ENCODE measurements at places on chromosomes 1 and 21.
A peak's percentile ranks its signal among the peaks of the same experiment; 100 is the strongest.

DNA sequence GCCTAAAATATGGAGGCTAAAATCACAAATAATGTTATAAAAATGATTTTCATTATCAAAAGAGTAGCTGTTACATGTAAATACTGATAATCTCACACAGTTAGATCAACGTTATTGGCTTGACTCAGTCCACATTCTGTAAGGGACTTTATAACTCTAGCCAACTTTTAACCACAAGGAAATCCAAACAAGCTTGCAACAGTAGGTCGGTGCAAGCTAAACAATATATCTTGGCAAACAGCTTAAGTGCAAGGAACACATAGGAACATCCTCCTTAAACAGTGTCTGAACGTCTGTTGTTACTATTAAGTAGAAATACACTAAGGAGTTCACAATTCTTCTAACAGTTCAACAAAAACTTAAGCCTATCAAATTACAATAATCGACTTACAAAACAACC is 126.7 kb downstream of the EIF4G3 start:
- DNase-seq, result no peak

- DNase-seq, result no peak
Observed at GRCh38 chr1:186798960-186799688, 29.6 kb upstream of the PLA2G4A start.

DNA sequence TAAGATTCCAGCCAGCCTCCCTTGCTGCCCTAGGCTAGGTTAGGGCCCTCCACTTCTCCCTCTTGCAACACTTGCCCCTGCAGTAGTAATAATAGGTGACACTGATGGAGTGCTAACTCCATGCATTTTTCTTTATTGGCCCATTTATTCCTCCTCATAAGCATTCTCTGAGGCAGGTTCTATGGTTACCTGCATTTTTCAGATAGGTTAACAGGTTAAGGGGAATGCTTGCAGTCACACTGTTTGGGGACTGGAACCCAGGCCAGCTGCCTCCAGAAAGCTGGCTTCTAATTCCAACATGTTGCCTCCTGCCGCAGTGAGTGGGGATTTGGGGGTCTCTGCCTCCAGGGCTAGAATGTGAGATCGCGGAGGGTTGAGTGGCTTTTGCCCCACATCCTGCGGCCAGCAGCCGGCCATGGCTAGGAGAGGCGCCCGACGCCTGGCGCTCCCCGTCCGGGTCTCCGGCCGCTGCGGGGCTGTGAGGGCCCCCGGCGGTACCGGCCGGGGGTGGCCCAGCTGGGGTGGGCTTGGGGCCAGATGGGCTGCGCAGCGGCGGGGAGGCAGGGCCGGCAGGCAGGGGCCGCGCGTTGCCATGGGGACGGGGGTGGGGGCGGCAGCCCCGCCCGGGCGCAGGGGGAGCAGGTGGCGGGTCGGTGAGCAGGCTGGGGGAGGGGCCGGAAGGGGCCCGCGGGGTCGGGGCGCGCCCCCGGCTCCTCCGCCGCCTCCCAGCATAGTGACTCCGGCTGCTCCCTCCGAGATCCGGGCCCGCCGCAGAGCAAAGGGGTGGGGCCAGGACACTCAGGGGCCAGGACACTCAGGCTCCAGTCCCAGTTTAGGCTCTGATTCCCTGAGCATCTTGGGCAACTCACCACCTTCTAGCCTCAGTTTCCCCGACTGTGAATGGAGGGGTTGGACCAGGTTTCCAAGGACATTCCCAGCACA is 68.4 kb upstream of the SSBP3 start:
- DNase-seq, result peak; percentile 85

- DNase-seq, result peak; percentile 70
Observed at GRCh38 chr1:24018611-24019580, 38.8 kb upstream of the SRSF10 start.

DNA sequence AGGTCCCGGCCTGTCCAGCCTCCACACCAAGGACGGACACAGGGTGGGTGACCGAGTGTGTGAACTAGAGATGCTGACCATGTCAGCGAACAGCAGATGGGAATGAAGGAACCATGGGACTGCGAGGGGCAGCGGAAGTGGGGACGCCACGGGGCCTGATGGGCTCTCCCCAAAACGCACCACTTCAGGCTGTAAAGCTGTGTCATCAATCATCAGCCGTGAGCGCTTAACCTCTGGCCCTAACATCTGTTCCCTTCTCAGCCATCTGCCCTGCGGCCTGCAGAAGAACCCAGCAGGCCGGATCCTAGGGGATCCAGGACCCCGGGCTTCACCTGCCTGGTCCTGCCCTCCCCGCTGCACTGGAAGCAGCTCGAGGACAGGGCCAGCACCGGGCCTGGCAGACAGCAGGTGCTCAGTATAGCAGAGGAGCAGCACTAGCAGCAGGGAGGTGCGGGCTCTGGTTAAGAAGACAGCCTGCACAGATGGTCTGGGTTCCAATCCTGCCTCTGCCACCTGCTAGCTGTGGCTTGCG is 58.7 kb downstream of the DMRTB1 start:
- DNase-seq, result no peak

DNA sequence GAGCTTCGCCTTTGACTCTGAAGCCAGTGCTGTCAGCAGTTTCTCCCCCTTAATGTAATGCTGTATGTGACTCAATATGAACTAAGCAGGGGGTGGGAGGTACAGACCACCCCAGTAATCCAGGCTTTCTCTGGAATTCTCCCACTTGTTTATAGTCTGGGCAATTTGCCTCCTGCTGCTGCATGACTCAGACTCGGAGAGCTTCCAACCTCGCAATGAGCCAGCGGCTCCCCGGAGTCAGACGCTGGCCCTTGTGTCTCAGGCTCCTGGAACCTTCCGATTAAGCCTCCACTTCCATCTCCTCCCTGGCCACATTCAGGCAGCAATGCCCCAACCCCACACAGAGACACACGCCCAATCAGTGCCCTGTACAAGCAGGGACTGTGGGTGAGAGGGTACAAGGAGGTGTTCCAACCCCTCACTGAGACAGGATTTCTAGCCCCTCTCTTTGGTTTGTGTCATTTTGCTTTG is 471.7 kb upstream of the VAMP3 start:
- DNase-seq, result peak; percentile 47

DNA sequence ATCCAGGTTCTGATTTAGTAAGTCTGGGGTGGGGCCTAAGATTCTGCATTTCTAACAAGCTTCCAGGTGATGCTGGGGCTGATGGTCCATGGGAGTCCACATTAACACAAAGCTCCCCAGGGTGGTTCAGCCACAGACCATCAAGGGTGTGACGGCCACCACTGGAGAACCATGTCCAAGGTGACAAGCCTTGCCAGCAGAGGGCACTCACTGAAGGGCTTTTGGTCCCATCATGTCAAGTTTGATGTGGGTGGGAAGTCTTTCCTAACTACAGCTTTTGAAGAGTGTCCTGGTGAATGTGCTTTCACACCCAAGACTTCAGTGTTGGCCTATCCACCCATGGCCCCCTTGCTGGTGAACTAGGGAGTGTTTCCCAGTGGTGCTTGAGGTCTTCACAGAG is 67.1 kb downstream of the UBE2T start:
- DNase-seq, result no peak

DNA sequence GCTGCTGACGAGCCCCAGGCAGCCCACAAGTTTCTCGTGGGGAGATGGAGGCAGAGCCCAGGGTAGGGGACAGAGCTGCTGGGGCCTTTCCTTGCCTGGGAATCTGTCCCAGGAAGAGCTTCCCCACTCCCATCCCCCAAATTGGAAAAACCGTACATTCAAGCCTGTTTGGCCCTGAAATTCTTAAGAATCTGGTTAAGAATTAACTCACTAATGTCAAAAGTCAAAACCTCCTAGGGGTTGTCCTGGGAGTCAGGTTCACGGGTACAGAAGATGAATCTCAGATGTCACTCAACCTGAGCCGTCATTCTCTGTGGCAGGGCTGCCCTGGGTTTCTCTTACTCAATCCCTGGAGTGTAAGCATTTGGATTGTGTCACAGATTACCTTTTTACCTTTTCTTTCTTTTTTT is 8.4 kb downstream of the C1orf115 start:
- DNase-seq, result no peak

DNA sequence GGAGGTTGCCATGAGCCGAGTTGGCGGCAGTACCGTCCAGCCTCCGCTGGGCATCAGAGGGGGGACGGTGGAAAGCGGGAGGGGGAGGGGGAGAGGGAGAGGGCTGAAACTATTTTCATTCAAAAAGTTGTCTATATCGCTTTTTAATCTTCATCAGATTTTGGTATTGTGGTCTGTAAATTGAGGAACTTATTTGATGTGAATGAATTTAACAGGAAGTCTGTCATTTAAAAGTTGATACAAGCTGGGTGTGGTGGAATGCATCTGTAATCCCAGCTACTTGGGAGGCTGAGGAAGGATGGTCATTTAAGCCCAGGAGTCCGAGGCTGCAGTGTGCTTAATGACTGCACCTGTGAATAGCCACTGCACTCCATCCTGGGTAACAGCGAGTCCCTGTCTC is 3.0 kb upstream of the EPHX4 start:
- no peak for DNase-seq

DNA sequence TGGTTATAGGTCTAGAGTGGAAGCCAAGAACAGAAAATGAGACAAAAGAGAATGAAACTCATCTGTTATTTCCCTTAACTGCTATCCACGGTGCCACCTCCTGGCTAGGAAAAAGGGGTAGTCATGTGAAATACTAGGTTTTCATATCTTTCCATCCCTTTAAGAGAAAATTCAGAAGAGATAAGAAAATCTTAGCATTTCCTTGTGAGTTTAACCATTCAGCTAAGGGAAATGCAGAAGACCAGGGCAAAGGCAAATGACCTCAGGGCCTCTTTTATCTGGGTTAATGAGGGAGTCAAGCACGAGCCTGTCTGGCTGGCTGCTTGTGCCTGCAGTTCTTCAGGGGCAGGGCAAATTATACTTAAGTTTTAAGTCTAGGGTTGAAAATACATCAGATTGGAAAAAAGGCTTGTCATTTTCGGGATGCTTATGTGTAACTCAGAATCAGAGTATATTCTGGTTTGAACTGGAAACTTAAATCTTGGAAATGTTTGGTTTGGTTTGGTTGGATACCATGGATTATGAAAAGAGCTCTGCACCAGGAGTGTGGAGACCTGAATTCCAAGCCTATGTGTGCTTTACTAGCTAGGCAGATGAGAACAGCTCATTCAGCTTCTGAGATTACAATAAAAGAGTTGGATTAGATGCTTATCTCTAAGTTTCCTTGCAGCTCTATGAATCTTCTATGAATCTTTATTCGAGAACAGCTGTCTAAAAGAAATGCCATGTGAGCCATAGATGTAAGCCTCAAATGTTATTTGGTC is 19.9 kb downstream of the NIBAN1 start:
- no peak for DNase-seq

DNA sequence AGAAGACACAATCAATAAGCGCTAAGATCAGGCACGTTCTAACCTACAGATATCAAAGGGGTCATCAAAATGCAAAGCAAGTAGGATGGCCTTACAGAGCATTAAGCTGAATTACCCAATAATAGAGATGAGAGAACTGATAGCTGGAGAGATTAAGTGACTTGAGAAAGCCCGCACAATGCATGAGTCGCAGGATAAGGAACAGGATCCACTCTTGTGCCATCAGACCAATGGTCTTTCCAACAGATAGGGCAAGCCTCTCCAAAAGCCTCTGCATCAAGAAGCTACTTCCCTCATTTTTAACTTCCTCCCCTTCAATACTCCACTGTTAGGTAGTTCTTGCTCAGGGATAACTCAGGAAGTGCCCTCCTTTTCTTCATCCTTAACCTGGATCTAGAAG is 2.6 kb downstream of the CHML start:
- no peak for DNase-seq
